ENCODE measurements at places on chromosomes 5 and 9.

- DNase-seq = no peak
These were observed 20.3 kb downstream of the AK8 start for GRCh38 chr9:132857616-132858342.

- DNase-seq = no peak
These were observed 651.4 kb downstream of the CETN3 start for GRCh38 chr5:89758146-89758545.

GRCh38 chr9:18888290-18888689 lies 144.7 kb downstream of the SAXO1 start:
- DNase-seq = no peak

GRCh38 chr5:13250464-13251291 lies 693.8 kb downstream of the DNAH5 start:
- no peak for DNase-seq

GRCh38 chr5:151005950-151006576 lies 14.3 kb upstream of the GPX3 start:
- no peak for DNase-seq

DNA sequence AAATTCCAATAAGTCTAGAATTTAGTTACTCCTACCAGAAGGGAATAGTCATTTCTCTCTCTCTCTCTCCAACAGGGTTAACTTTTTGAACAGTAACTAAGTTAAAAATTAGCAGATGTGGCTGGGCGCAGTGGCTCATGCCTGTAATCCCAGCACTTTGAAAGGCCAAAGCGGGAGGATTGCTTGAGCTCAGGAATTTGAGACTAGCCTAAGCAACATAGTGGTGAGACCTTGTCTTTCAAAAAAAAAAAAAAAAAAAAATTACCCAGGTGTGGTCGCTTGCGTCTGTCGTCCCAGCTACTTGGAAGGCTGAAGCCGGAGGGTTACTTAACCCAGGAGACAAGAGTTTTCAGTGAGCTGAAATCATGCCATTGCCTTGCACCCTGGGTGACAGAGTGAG lies 639.7 kb downstream of the PTPRD start:
- no peak for DNase-seq

DNA sequence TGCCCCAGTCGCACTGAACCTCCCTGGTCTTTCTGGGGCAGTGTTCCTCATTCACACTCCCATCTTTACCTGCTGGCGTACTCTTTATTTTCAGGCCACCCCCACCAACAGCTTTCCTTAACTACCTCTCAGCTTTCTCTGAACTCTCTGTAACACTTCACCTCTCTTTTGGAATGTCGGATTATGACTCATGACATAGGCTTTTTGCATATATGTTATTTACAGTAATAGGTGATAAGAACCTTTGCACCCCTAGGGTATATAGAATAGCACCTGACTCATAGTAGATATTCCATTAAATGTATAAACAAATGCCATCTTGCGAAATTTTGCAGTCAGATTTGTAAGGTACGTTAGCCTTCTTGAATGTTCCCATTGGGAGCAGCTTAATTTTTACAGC lies 52.9 kb upstream of the MIER3 start:
- DNase-seq = no peak
